Fibroblast of the aortic adventitia (primary cell): ENCODE measurements at places on chromosomes 1 and 21. TPM values are rescaled to one million over a fixed set of nuclear protein-coding genes. Genes with fewer than 3 reads are reported as not detected.

DNA sequence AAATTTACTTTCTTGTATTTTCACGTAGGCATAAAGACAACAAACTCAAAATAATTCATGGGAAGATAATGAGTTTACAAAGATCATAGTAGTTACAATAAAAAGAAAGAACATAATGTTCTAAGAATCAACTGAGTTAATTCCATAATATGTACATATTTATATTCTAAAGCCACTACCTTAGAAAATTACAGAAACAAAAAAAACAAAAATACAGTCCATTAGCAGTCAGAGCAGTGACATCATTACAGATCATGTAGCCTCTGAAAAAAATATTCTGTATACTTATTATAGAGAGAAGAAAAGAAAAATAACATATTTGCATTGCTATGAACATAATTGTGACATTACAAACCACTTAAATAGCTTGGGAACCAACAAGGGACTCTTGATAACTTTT is 360.1 kb upstream of the RGS18 start:
- DNase-seq = no peak

Gene ANKRD34A
- total RNA-seq = 0.65 and 0.99 TPM in 2 replicates

Gene LMOD1
- total RNA-seq = 14.5 and 22.3 TPM in 2 replicates

Gene RAP1A
- 21.9 and 36.2 TPM in 2 replicates for total RNA-seq

GRCh38 chr1:235054466-235054865 is 74.2 kb downstream of the TOMM20 start:
- DNase-seq = no peak

GRCh38 chr1:236064674-236065508 is at the start of gene NID1:
Gene NID1, minus strand, starts transcription at chr1:236065090. Its CDS starts 11 bp downstream, at chr1:236065079.
- DNase-seq = peak; percentile 76

DNA sequence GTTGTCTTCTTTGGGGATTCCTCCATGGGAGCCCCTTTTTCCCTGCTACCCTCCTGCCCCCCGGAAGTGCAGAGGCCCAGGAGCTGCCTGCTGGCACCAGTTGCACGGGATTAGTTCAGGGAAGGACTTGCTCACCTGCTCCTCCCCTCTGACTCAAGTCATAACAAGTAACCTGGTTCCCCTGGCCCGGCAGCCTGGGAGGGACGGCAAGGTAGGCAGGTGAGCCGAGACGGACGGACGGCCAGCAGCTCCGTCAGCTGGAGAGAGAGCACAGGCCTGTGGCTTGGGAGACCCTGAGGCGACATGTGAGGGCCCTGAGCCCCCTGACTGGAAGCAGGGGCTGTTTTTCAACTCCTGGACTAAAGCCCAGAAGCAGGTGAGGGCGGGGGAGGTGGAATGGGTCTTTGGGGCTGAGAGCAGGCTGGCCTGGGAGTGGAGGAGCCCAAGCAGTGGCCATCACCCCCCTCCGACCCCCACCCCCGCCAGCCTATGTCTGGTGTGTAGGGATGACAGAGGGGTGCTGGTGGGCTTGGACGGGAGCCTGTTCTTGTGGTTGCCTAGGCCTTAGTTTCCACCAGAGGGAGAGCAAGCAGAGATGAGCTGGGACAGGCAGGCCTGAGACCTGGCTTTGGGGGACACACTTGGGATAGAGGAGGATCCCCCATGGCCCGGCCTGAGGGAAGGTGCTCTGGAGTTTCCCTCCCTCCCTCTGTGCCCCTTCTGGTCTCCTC is at the start of gene INAVA:
Gene INAVA, plus strand, starts transcription at position 189 of the 731 bp plus-strand sequence. CDS start 3,501 bp downstream, outside the sequence.
- DNase-seq = no peak

- DNase-seq = peak; percentile 86
Measured at GRCh38 chr21:34693192-34693810, 24.5 kb downstream of the CLIC6 start.

- DNase-seq = no peak
Measured at GRCh38 chr1:20689645-20690056, 28.2 kb downstream of the KIF17 start.

- DNase-seq = no peak
Measured at GRCh38 chr1:165648919-165649572, 18.0 kb downstream of the MGST3 start.

GRCh38 chr1:170205301-170205700 is 59.5 kb downstream of the NTMT2 start:
- peak; percentile 44 for DNase-seq

GRCh38 chr1:153346077-153346723 is 2.4 kb downstream of the PGLYRP4 start:
- no peak for DNase-seq

Gene FBXO28
- total RNA-seq = 14.7 and 37.1 TPM in 2 replicates

Gene AUNIP
- 4.8 TPM in 1 of 2 replicates, not detected in the other for total RNA-seq

GRCh38 chr21:29423099-29423870 is 124.6 kb downstream of the BACH1 start:
- DNase-seq = no peak

DNA sequence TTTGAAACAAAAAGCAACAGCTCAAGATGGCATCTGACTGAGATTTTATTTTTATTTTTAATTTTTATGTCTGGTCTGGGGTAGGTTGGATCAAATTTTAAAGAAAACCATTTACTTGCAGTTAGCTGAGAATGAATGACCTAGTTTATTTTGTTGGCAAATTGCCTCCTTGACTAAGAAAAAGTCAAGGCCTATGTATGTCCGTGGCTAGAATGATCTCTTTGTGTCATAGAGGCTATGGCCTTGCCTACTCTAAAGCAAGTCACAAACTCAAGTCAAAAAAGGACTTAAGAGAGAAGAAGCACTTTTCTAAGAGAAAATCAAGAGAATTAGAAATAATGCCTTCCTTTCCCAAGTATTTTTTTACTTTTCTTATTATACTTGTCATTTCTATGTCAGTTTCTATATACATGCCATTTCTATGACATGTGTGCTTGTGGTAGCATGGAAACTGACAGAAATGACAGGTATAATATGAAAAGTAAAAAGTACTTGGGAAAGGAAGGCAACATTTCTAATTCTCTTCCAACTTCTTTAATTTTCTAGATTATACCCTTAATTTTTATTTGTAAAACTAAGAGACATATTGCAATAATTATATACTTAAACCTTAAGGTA is 136.7 kb downstream of the CENPF start:
- DNase-seq = no peak

GRCh38 chr1:225595974-225596551 is 56.9 kb downstream of the ENAH start:
- peak; percentile 28 for DNase-seq

DNA sequence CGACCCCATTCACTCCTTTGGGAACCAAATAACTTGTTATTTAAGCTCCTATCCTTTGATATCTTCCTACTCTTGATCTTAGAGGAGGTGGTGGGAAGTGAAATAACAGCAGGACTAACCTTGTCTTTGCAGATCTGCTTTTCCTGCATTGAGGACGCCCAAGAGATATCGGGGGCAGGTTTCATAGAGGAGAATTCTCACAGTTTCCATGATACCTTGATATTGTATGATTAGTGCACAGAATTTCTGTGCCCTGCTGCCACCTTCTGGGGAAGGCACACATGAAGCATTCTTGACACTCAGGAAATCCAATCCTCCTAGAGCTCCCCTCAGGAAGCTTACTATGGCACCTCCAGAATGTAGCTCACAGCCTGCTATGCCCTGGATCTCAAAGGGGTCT is 1.6 kb downstream of the CD1B start:
- no peak for DNase-seq

DNA sequence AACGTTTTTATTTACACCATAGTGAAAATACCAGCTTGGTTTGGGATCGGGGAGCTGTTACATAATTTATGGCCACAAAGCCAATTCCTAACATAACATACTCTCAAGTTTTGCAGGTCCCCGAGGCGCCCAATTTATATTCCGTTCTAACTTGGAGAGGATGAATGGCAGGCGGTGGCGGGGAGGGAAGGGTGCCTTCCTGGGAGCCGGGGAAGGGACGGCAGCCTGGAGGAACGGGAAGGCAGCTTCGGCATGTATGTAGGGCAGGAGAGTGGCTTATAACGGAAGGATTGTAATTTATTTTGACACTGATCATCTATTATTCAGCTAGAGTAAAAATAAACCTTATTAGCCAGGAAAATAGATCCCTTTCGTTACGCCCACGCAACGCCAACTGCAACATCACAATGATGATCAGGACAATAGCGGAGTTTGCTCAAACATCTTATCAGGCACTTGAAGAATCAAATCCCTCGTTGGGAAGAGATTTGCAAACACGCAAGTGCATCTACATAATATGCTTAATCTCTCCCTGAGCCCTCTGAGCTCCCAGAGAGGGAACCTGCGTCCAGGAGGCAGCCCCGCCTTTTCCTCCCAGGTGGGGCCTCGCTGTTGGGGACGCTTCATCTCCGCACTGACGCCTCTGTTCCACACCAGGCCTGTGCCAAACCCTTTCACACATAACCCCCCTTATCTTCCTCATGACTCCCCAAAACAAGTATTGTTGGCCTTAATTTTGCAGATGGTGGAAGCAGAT is 93.7 kb upstream of the C1orf174 start:
- DNase-seq = no peak

GRCh38 chr1:157580179-157580827 is 17.6 kb downstream of the FCRL4 start:
- peak; percentile 69 for DNase-seq

Gene HRNR
- not detected in 2 replicates for total RNA-seq

Gene FCRL1
- not detected in 2 replicates for total RNA-seq

Gene USH2A
- total RNA-seq = under 0.01 TPM in 1 of 2 replicates, not detected in the other

Gene TNN
- not detected in 2 replicates for total RNA-seq

DNA sequence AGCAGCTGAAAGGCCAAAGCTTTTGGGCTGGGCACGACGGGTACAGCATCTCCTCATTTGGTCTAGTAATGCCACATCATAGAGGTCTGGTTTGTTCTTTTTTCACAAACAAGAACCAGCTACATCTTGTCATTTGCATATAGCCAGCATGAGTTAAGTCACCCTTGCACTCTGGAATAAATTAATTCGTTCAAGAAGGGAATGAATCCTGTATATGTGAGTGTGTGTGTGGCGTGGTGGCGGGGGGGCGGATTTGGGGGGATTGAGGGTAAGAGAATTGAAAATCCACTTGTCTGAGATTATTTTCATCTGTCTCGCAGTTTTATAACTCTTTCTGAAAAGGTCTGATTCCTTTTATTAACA is 380.0 kb upstream of the CAMK1G start:
- no peak for DNase-seq

Gene PRAMEF14
- not detected in 2 replicates for total RNA-seq

GRCh38 chr1:206465951-206466350 is 4.3 kb upstream of the IKBKE start:
- DNase-seq = no peak

DNA sequence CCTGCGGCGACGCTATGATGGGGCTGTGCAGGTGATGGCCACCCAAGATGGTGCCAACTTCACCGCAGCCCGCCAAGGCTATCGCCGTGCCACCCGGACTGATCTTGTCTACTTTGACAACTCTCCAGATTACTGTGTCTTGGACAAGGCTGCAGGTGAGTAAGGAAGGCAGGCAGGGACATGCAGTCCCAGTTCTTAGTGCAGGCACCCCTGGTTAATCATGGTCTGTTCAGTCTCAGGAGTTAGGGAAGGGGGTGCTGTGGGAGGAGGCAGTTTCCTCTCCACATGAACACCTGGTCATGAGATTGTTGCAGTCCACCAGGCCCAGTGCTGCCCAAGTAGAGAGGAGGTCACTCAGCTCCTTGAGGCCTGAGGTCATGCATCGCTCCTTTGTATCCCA is 8.5 kb downstream of the WNT2B start:
- no peak for DNase-seq

Gene CNIH3
- total RNA-seq = 31.5 and 72.4 TPM in 2 replicates

Gene PGBD5
- total RNA-seq = not detected in 2 replicates
